ENCODE measurements at places on chromosomes 1 and 21.

GRCh38 chr1:212196355-212196754, 88.9 kb upstream of the PPP2R5A start:
- no peak for DNase-seq

DNA sequence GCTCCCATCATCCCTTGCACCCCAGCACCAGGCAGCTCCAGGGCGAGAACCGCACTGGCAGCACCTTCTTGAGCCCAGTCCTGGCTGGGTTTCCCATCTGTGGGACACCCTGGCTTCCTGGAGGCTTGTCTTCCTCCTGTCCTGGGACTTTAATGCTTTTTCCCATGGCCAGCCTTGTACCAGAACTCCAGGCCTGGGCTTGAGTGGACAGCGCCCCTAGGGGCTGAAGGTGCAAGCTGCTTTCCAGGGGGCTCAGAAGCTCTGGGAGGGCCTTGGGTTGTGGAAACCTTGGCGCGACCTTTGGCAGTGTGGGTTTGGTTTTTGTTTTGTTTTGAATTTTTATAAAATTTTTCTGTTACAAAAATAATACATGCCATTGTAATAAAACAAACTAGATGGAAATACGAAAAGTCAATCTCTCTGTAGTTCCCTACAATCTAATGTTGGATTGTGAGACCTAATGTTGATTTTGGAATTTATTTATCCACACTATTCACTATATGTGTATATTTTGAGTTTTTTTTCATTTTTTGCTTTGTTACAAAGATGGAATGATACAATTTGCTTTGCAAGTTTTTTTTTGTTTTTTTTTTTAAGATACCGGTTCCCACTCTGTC, 33.8 kb upstream of the RPL11 start:
- peak; percentile 53 for DNase-seq

DNA sequence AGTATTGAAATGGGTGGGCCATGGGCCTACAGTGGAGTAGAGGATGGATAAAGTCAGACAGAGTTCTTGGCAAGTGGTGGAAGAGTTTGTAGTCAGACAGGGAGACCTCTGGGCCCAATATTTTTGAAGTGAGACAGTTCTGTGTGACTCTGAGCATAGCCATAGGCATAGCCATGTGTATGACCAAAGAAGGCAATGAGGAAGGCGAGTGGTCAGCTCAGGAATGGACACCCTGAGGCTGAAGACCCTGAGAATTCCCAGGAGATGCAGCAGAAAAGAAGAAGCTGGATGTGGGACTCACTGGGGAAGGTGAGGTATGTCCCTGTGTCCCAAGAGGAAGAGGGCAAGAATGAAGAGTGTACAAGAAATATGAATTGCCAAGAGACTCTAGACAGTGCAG, 210.6 kb upstream of the IRF2BP2 start:
- DNase-seq = no peak

GRCh38 chr1:245060684-245061374, 94.0 kb upstream of the KIF26B start:
- no peak for DNase-seq

GRCh38 chr1:94463765-94464330, 45.7 kb downstream of the ABCD3 start:
- DNase-seq = no peak

DNA sequence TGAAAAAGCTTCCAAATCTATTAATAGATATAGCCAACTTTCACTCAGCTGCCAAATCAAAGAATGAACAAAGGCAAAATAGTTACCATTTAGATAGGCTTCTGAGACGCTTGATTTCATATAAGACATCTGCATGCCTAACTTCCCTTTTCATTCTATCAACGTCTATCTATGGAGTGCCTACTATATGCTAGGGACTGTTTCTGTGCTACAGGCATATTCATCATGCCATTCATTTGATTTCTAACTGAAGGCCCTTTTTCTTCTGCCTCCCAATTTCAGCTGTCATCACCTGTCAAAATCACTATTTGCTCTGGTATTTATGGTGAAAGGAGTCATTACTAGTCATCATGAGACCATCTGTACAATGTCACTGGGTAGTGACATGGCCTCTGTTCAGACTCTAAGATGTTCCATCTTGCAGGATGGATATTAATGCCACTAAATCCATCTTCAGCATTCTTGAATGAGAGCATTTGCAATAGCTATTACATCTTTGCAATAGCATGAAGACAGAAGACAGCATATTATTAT, 4.3 kb upstream of the KRTAP13-1 start:
- no peak for DNase-seq

DNA sequence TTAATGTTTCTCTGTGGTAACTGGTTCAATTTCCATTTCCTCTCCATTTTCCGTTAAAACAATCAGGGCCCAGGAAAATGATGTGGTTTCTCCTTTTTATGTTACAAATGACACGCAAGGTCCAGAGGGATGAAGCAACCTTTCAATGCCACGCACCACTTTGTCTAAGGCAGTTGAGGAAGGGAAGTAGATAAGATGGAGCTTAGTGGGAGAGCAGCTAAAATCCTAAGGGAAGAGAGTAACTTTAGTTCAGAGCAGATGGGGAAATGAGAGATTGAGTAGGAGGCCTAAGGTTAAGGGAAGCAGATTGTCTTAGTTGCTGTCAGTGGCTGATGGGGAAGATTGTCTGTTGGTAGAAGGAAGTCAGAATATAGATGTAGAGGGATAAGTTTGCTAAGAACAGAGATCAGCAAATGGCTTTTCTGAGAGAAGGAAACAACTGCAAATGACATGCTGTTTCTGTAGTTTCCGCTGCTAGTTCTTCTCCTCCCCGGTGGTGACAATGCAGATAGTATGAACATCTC, 660 bp downstream of the CD1C start:
- DNase-seq = no peak

GRCh38 chr1:207902566-207902965, 8.4 kb downstream of the CD34 start:
- no peak for DNase-seq

- DNase-seq = no peak
These were observed 209.6 kb upstream of the HOOK1 start for GRCh38 chr1:59605184-59605583.

- no peak for DNase-seq
These were observed 27.2 kb downstream of the PTP4A2 start for GRCh38 chr1:31910933-31911332.

DNA sequence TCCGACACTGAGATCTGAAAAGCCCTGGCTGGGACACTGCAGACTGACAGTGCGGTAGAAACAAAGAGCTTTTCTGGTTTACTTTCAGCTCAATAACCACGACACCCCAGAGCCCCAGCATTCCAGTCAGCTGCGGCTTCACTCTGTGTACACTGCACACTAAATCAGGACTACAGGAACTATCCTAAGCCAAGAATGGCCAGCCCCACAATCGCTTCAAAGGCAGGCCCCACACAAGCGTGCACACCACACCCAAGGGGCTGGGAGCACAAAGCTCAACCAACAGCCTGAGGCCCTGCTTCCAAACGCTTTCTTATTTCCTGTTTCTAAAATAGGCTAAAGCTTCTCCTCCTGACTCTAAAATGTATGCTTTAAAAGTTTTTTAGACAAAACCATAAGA, 28.4 kb downstream of the URB1 start:
- no peak for DNase-seq

DNA sequence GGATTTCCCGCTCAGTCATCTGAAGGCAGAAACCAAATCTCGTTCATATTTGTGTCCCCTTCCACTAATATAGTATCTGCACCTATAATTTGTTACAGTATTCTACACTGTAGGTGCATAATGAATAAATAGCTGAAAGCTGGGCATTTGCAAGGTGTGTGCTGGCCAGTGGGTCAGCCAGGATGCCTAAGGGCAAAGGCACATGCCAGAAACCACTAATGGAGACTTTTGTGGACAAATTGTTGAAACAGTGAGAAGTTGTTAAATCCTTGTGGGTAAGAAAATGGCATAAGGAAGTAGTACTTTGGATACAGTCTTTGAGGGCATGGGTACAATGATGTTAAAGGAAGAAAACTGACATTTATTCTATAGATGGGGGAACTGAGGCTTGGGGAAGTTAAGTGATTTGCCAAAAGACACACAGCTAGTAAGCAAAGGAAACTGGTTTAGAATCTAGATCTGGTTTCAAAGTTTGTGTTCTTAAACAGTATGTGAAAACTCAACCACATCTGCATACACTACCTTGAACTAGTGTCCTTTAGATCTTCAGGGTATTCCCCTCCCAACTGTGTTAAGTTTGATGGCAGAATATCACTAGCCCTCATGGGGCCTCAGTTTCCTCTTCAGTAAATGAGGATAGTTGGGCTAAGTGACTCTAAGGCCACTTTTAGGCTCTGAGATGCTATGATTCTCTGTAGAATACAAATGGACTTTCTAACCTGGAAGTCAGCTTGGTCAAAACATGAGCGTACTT, 26.5 kb upstream of the LRRC8C start:
- no peak for DNase-seq

- DNase-seq = no peak
These were observed 150.1 kb downstream of the HIVEP3 start for GRCh38 chr1:41768583-41768982.

DNA sequence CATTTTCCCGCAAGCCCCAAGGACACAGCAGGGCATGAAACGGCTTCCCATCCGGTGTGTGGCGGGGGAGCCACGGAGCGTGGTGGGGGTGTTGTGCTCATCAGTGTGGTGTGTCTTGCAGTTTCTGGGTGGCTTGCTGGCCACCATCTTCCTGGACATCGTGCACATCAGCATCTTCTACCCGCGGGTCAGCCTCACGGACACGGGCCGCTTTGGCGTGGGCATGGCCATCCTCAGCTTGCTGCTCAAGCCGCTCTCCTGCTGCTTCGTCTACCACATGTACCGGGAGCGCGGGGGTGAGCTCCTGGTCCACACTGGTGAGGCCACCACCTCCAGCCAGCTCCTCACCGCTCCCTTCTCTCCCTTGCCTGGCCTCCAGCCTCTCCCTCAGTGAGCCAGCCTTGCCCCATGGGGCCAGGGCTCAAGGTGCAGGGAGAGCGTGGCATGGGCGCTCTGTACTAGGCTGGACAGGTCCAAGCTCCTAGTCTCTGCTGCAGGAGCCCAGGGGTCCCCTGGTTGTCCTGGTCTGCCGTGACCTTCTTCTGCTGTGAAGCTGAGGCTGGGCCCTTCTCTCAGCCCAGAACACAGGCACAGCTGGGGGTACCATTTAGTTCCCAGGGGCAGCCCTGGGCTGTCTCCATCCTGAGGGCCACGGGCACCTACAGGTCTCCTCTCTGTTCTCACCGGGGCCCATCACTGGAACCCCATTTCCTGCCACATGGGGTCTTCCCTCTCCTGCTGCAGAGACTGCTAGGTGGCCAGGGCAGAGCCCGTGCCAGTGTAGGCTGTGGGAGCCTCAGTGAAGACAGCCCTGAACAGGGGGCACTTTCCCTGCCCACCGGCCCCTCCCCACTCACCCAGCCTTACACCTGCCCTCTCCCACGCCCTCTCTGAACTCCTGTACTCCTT, 12.6 kb downstream of the AGTRAP start:
- DNase-seq = no peak

DNA sequence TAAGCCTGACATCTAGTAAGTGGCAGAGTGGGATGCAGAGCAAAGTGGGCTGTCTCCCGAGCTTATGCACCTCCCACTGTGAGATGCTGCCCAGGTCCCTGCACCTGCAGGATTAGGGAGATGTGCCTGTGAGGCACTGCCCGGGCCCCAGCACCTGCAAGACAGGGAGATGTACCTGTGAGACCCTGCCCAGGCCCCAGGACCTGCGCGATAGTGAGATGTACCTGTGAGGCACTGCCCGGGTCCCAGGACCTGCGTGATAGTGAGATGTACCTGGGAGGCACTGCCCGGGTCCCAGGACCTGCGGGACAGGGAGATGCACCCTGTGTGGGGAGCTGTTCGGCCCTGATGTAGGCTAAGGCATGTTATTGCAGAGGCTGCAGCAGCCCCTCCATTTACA, 622.8 kb downstream of the PTPRU start:
- DNase-seq = no peak

GRCh38 chr1:105544475-105544874, 1512.0 kb upstream of the PRMT6 start:
- no peak for DNase-seq

DNA sequence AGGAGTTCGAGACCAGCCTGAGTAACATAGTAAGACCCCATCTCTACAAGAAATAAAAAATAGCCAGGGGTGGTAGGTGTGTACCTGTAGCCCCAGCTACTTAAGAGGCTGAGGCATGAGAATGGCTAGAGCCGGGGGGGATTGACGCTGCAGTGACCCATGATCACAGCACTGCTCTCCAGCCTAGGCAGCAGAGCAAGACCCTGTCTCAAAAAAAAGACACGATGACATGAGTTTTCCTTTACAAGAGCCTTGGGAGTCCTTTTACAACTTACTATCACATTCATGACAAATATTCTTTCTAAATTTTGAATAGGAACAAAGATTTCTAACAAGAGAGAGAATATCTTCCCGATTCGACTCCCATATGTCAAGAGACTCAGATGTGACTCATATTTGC, 3.3 kb upstream of the BRWD1 start:
- no peak for DNase-seq

GRCh38 chr1:57124170-57124569, 158.4 kb upstream of the C8B start:
- no peak for DNase-seq

- DNase-seq = no peak
These were observed 3.0 kb downstream of the FBLIM1 start for GRCh38 chr1:15761366-15762128.

DNA sequence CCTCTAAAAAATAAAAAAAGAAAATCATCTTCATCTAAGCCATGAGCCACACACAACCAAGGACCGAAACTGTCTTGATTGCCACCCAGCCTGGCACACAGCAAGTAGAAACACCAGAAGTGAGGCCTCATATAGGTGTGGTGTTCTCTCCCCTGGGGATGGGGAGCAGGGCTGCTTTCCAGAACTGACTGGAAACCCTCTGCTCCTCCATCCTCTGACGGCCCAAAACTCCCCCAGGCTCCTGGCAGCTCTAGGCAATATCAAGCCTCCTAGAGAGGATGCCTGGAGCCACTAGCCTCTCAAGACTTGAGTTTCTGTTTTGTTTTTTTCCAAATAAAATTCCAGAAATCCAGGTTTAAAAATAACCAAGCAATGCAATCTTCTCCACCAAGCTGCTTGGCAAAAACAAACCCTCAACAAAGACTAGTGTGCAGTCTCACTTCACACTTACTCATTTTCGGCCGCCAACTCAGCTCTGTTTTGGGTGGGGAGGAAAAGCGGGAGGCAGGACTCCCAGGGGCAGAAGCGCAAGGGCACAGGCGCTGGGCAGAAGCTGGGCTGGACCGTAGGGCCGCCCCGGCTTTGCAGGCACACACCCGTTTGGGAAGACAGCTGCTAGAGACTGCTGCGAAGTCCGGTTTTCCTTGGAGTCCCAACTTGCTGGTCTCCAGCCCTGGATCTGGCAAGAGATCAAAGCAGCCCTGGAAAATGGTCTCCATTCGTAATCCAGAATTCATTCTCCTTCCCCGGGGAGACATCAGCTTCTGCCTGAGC, 78.2 kb upstream of the CAPZB start:
- no peak for DNase-seq

DNA sequence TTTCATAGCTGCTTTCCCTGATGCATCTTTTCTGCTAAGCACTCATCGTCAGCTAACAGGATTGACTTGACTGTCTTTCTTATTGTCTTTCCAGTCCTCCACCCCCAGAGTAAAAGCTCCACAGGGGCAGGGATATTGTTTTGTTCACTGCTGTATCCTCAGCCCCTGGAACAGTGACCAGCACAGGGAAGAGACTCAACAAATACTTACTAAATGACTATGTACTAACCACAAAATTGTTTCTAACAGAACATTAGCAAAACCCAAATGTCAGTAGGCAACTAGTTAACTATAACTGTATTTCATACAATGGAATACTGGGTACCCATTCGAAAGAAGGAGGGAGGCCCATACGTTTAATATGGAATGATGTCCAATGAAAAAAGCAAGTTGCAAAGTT, 53.0 kb downstream of the BCAR3 start:
- no peak for DNase-seq
